T-cell (primary cell): ENCODE measurements at places on chromosomes 6 and 20.

- no peak for DNase-seq
Observed at GRCh38 chr20:21077809-21078345, 28.3 kb downstream of the LINC00237 start.

GRCh38 chr6:31068669-31069340 lies 43.6 kb downstream of the C6orf15 start:
- DNase-seq = peak; percentile 55

GRCh38 chr6:45075246-45075645 lies 252.9 kb upstream of the RUNX2 start:
- DNase-seq = no peak

GRCh38 chr20:39773380-39774000 lies 811.3 kb downstream of the DHX35 start:
- DNase-seq = no peak

- peak; percentile 10 for DNase-seq
Observed at GRCh38 chr6:116136933-116137340, 11.0 kb upstream of the COL10A1 start.

- DNase-seq = no peak
Observed at GRCh38 chr6:72699159-72699558, 77.3 kb downstream of the KCNQ5 start.

GRCh38 chr6:38973178-38974057 lies 75.2 kb upstream of the GLP1R start:
- DNase-seq = peak; percentile 21

DNA sequence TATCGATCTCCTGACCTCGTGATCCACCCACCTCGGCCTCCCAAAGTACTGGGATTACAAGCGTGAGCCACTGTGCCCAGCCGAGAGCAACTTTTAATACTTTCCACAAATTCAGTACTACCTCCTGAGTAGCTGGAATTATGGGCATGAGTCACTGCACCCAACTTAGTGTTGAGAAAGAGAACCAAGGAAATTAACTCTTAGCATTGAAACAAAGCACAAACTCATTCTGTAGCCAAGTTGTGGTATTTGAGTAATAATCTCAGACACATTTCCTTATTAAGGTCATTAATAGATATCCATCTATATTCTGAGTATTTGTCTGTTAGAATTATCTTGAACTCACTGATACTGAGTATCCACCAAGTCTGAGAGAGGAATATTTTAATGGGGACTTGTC lies 14.3 kb upstream of the ELOVL2 start:
- DNase-seq = no peak

GRCh38 chr6:16130932-16131387 lies 2.1 kb downstream of the MYLIP start:
- DNase-seq = peak; percentile 69

DNA sequence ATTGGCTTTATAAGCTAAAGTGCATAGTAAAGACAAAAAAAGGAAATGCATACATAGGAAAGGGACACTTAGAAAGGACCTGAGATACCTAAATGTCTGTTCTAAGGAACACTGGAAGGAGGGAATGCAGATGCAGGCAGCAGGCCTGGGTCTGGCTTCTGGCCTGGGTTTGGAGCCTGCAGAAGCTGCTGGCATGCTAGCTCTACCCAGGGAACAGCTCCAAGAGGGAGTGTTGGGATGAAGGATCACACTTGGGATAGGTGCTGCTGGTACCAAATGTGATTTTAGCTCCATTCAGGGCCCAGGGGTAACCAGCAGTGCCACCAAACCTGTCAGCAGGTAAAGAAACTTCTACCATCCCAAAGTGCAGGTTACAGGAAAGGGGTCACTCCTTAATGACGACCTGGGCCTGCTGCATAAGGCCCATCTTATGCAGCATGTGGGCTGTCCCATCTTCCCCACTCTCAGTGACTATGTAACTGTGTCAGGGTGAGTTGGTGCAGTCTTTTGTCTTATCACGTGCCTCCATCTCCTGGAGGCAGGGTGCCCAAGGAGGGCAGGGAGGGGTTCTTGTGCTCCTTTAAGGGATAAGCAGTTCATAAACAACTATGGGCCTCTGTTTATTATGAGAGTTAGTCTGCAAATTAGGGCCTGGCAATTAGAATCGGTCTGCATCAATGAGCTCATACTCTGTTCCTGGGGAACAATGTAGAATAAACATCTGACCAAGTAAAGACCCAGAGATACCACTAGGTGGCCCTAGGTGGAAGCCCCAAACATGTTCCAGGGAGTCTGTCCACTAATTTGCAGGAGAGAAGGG lies 26.9 kb downstream of the DDX27 start:
- DNase-seq = no peak

- DNase-seq = no peak
Observed at GRCh38 chr20:14914633-14915032, 577.2 kb upstream of the FLRT3 start.

DNA sequence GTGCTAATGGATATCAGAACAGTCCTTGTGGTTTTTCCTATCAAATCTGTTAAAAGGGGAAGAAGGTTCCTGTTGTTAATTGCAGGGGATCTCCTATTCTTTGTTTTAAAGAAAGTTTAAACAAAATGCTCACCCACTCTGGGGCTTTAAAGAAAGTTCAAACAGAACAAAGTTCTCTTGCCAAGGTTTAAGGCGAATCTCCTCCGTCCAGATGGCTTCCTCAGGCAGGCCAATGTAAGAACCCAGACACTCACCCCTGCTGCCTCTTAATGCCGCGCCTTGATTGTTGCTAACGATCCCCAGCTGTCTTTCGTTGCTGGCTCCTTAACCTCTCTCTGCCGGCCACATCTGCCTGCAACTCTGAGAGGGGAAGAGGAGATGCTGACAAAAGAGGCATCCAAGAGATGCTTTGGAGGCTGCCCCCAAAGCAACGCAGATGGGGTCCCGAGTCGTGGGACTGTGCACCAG lies 235.0 kb upstream of the PRDM1 start:
- no peak for DNase-seq

DNA sequence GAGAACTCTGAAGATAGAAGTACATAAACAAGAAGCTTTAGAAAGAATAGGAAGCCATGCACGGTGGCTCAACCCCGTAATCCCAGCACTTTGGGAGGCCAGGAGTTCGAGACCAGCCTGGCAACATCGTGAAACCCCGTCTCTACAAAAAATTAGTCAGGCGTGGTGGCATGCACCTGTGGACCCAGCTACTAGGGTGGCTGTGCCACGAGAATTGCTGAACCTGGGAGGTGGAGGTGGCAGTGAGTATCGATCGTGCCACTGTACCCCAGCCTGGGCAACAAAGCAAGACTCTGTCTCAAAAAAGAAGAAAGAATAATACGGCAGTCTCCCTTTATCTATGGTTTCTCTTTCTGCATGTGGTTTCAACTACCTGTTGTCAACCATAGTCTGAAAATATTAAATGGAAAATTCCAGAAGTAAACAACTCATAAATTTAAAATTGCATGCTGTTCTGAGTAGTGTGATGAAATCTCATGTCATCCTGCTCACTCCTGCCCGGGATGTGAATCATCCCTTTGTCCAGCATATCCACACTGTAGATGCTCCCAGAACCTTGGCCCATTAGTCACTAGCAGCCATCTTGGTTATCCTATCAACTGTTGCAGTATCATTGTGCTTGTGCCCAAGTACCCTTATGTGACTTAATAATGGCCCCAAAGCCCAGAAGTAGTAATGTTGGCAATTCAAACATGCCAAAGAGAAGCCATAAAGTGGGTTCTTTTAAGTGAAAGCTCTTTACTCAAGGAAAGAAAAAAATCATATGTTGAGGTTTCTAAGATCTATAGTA lies 22.1 kb downstream of the DEK start:
- DNase-seq = no peak

DNA sequence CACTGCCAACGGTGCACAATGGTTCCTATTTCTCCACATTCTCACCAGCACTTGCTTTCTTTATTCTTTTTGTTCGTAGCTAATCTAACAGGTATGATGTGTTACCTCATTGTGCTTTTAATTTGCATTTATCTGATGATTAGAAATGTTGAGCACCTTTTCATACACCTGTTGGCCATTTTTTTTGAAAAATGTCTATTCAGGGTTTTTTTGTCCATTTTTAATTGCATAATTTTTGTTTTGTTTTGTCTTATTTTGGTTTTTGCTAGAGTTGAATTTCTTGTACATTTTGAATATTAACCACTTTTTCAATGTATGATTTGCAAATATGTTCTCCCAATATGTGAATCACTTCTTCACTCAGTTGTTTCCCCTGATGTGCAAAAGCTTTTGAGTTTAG lies 150.6 kb downstream of the TENT5A start:
- DNase-seq = no peak

- no peak for DNase-seq
Observed at GRCh38 chr20:63861981-63862901, 943 bp downstream of the ABHD16B start.
